T follicular helper cell (primary cell): ENCODE measurements at places on chromosomes 2 and 18.

- DNase-seq = no peak
Observed at GRCh38 chr2:215357660-215358059, 45.8 kb downstream of the ATIC start.

DNA sequence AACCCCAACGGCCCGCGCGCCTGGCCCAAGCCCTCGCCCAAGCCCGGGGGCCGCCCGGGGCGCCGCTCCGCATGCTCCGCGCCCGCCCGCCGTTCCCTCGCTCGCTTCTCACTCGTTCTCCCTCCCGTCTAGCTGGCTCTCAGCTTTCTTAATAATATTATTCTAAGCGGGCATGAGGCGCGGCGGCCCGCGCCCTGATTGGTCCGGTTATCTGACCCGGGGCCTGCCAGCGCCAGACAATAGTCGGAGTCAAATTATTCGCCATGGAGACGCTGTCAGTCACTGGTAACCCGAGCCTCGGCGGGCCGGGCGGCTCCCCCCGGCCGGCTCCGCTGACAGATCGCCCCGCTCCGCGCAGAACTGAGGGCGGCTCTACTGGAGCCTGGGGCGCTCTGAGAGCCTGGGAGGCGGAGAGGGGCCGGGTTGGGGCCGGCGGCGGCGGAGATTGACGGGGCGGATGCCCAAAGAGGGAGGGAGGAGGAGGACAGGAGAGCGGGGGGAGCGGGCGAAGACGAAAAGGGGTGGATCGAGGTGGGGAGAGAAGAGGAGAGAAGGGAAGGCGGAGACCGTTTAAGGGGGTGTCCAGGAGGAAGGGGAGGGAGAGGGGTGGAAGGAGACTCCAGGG lies at the start of gene SIX2:
Gene SIX2 (minus strand): TSS at position 150 of the 625 bp plus-strand sequence. CDS start 342 bp downstream, outside the sequence.
- DNase-seq = no peak

- DNase-seq = no peak
Observed at GRCh38 chr18:25080211-25080610, 271.8 kb downstream of the ZNF521 start.

DNA sequence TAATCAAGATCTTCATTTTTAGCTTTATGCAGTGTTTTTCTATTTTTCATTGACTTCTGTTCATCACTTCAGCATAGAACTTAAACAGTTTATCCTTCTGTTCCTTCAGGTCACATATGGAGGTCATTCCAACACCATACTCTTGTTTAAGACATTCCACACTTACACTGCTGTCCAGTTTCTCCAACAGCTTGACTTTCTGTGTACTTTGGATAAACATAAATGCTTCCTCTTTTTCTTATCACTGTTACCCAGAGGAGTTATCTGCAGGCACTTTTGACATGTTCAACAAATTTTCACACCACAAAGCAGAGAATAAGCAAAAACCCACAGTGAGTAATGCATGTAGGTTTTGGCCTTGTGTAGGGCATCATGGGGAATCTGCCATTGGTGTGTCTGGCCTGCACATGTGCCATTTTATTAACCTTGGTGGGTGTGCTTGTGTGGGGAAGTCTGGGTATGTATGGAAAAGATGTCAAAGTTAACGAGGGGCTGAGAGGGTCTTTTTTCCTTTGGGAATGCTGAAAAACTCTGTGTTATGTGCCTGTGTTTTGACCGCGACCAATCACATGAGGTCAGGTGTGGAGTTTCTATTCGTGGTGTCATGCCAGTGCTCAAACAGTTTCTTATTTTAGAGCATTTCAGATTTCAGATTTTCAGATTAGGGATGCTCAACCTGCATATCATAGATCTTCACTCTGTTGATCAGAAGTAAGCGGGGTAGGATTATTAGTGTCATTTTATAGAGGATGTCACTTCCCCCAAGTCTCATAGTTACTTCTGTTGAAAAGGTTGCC lies 53.9 kb upstream of the ACVR1 start:
- no peak for DNase-seq

DNA sequence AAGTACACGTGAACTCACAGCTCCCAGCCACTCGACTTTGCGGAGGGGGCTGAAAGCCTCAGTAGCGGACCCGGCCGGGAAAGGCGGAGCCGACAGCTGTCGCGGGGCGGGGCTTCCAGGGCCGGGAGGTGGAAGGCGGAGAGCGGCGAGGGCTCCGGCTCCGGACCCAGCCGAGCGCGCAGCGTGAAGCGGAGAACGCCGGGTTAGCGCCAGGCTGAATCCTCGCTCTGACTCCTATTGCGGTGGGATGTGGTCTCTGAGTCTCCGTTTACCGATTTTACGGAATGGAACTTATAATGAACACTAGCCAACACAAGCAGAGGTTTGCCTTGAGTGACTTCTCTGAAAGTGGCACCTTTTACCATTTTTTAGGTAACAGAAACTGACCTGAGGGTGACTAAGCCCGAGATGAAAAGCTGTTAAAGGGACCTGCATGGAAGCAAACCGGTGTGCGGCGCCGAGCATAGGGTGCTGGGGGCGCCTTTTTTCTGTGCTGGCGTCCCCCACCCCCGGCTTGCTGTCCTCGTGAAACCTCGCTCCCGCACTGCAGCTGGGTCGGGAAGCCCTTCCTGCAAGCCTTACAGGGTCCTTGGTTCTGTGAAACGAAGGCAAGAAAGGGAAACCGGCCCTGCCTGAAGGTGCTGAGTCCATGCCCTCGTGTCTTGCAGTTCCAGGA lies 72.9 kb downstream of the EN1 start:
- no peak for DNase-seq

DNA sequence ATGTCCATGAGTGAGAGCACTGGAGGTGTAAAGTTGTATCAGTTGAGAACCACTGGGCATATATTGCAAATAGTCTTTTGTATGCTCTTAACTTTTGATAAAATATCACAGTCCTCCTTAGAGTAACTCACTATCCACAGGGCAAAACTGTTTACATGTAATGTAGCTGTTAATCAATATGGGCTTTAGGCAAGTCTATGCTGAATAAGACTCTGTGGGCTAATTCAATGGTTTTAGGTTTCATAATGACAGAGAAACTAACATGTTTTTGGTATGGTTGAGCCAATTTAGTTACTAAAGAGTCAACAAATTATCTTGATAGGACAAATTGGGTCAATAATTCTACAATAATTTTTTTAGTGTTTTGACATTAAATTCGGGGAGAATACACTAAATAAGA lies 1134.9 kb upstream of the FAM98A start:
- DNase-seq = no peak

- no peak for DNase-seq
Observed at GRCh38 chr2:141534666-141535362, 596.0 kb downstream of the LRP1B start.
